T follicular helper cell (primary cell): ENCODE measurements at places on chromosomes 5 and 9.

DNA sequence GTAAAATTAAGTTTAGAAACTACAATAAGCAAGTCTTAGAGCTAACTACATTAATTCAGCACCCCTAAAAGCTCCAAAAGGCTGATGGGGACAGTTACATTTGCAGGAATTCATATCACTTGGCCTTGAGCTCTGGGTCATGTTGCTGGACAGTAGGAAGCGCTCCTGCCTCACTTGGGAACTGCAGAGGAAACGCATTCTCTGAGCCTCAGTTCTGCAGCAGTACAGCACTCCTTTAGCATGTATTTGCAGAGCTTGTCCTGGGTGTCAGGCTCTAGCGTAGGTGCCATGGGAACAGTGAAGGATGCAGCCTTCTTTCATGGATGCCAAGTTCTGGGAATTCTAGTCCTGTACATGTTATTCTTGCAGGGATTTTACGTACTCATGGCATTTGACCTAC is 710.4 kb downstream of the IRX1 start:
- DNase-seq = no peak

GRCh38 chr5:107337281-107337680 is 333.5 kb downstream of the EFNA5 start:
- DNase-seq = no peak

GRCh38 chr5:178774866-178775539 is 44.5 kb upstream of the ZNF354A start:
- DNase-seq = no peak

- no peak for DNase-seq
These were observed 33.6 kb downstream of the SNX30 start for GRCh38 chr9:112784020-112784785.

DNA sequence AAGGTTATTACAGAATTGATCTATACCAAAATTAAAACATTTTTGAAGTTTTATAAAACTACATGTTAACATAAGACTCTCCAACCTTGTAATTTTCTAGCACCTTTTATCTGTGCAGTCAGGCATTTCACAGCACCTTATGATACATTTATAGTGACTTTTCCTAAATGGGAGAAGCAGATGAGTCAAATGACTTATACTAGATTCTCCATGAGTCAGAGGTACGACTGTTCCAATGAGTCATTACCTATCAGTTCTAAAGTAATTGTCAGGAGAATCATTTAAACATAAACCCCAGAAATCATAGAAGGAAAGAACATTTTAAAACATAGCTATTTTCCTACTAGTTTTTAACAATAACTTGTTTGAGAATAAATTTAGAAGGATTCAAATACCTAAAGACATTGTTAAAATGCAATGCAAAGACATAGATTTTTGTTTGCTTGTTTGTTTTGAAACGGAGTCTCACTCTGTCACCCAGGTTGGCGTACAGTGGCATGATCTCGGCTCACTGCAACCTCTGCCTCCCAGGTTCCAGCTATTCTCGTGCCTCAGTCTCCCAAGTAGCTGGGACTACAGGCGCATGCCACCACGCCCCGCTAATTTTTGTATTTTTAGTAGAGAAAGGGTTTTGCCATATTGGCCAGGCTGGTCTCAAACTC is 34.7 kb upstream of the DMXL1 start:
- DNase-seq = no peak

DNA sequence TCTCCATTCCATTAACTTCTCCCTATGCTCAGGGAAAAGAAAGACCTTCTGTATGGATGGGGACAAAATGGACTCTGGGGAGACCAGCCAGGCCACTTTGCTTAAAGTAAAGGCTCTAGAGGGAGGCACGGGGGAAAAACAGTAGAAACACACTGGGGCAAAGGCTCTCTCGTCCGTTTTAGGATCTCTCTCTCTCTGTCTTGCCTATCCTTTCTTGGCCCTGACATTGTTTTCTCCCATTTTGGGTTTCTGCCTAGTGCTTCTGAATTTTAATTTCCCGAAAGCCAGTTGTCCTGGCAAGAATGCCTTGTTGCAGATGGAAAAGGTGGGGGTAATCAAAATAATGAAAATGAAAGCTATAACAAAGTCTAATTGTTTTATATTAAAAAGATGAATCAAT is 28.2 kb downstream of the NMUR2 start:
- no peak for DNase-seq

DNA sequence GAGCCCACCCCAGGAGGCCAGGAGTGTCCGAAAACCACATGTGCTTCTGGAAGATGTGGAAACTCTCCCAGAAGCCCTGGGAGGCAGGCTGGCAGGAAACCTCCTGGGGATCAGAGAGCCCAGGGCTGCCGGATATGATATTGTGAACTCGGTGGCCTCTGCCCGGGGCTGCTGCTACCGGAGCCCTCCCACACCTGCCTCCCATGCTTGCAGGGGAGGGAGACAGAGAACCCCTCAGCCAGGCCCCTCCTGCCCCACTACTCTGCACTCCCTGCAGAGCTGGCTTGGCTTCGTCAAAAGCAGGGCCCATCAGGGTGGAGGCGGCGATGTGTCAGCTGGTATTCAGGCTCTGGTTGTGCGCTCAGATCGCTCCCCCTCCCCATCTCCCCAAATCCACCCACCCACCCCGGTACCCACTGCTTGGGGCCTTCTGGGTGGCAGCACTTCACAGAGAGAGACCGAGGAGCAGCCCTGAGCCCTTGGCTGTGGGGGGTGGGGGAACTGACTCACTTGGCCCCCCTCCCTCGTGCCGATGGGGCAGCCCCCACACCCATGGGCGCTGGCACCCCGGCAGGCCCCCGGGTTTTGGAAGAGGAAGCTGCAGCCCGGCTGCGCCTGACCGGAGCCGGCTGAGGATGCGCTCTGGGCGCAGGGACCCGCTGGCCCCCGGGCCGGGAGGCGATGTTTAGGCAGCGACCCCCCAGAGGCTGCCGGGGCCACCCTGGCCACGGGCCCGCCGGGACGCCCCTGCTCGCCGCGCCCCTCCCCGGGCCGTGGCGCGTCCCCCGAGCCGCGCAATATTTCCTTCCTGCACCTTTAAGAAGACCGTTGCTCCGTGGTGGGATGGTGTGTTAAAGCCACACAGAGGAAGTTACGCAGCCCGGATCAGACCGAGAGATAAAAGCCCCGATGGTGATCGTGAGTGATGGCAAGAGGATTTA is 786 bp upstream of the NTNG2 start:
- peak; percentile 16 for DNase-seq

DNA sequence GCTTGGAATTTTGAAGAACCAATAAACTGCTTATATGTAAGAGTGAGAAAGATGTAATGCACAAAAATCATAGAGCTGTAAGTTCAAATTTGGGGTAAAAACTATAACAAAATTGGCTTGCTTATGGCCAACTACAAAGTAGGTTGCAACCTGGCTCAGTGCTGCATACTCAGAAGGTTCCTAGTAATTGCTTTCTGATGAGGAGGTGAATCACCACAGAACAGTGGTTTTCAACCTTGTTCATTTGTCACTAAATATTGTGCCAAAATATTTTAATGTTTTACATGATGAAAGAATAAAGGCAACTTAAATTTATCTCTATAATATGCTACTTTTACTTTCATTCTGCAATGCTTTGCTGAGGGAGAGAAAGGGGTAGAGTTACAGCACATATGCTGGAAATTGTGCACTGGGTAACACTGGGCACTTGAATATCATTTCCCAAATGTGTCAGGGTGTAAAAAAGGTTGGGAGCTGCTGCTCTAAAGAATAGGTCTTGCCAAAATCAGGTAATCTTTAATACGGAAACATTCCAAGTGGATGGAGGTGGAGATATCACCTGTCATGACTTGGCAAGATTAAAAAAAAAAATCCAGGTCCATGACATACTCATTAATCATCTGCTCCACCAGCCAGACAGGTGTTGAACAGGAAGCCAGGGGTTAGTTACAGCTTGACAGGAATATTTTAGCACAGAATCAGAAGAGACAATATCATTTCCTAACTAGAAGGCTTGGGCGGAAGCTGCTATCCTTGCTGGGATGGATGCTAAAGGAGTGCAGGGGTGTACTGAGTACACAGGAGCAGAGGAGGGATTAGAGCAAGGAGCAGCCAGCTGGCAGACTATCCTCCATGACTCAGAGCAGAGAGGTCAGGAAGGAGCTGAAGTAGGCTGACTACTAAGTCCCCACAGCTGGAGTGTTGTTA is 34.6 kb upstream of the CCL21 start:
- no peak for DNase-seq

DNA sequence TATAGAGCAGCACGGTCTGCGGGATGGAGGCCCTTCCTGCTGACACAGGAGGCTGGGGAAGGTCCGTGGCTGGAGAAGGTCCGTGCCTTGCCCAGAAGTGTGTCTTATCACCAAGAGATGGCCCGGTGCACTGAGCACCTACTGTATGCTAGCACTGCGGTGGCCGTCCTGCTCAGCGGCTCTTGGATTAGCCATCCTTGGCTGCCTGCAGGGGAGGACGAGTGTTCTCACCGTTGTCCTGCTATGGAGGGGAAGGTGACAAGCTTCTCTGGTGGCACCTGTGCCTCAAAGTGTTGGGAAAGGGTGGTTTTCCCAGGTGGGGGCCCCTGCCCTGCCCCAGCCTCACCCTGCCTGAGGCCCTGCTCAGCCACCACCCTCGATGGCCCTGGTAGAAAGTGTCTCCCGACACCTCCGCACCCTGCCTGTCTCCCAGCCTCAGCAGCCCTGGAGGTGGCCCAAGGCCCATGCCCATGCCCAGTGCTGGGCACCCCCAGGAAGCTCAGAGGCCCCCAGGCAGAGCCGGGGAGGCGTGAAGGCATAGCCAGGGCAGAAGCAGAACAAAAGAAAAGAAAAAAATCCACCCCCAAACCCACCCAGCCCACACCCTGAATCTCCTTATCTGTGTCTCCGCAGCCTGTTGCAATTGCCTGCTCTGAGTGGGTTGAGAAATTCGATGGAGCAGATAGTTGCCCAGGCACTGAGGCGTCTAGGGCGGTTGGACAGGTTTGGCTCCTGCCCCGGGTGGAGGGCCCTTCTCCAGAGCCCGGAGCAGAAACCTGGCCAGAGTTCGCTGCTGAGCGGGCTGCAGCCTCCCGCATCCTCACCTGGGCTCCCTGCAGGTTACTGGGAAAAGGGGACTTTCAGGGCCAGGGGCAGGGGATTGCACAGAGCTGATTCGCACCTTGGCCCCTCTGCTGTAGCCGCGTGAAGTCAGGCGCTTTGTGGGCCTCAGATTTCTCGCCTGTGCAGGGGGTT is 30.5 kb downstream of the RXRA start:
- no peak for DNase-seq

- no peak for DNase-seq
These were observed 85.3 kb downstream of the PAPPA start for GRCh38 chr9:116238776-116239340.

DNA sequence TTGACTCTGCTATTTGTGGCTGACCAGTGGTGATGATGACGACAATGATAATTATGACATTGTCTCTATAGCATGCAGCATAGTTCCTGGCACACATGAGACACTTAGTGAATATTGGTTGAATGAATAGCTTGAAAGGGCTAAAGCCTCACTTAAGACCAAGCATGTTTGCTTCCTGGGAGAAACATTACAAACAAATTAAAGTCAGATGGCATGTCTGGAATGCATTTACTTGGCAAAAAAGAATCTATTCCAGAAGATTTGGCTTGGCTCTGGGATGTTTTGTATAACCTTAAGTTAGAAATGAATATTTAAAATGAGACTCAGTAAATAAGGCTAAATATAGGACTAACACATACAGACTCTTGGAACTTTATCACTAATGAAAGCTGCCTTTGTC is 21.6 kb downstream of the GAS1 start:
- no peak for DNase-seq

DNA sequence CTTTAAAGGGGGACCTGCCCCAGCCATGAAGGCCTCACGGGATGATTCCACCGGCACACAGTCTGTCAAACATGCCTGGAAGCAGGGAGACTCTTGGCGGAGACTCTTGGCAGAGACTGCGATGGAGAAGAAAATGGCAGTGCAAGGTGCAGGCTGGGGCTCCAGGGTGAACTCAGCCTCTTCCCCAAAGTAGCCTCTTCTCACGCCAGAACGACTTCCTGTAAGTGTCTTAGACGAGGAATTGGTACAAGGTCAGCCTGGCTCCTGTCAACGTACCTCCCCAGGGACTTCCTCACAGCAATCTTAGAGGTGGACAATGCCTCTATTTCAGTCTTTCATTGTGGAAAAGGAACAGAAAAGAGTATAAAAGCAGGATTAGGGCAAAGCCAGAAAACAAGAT is 109.3 kb downstream of the UGCG start:
- no peak for DNase-seq

- DNase-seq = no peak
These were observed 590 bp downstream of the PCDHA6 start for GRCh38 chr5:140828362-140828737.

GRCh38 chr9:123586275-123586674 is 230.3 kb downstream of the CRB2 start:
- no peak for DNase-seq

- no peak for DNase-seq
These were observed 178.6 kb downstream of the FGF18 start for GRCh38 chr5:171597946-171598640.

GRCh38 chr9:126326228-126327005 is at the start of gene MVB12B:
MVB12B (plus strand) TSS chr9:126326829; CDS start chr9:126326930, 101 bp downstream.
- peak; percentile 33 for DNase-seq

DNA sequence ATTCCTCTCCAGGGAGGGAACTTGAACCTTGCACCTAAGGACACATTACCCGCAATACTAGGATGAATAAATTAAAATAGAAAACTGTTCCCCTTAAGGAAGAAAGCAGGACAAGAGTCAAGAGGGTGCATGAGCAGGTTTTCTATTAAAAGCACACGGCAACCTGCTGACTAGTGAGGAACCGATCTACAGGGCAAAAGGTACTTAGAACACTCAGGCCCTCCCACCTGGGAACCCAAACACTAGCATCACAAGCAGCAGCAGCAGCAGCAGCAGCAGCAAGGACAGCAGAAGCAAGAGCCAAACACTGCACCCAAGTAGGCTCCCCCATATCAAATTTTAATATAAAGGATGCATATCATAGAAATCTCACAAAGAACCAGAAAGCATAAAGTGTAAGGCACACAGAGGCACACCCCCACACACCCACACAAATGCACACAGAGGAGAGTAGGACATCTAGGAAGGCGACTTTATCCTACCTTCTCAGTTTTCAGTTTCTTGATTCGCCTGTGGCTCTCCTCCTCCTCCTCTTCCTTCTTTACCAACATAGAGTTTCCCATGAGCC is 2.8 kb downstream of the ZNF608 start:
- no peak for DNase-seq

DNA sequence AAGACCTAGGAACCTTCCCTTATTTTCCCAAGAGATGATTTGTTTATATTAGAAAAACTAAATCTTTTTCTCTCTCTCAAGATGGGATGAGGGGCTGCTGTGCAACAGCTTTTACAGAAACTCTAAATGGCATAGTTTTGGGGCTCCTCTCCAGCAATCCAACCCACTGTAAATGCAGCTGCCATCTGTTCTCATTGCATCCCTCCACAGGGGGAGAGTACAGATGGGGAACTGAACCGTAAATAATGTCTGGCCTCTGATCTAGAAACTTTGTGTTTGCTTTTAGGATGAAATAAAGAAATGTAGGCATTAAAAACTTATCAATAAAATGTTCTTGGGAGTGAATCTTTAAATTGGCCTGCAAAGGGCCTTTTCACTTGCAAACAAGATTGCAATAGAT is 291.4 kb downstream of the MCTP1 start:
- DNase-seq = no peak

GRCh38 chr9:91867740-91868139 is 82.3 kb downstream of the ROR2 start:
- DNase-seq = no peak
